IPS-NIHi11 (cell line): ENCODE measurements at places on chromosomes 11 and 22.

GRCh38 chr22:33921525-33922348 is 1.5 kb upstream of the LARGE1 start:
- peak; percentile 71 for DNase-seq

DNA sequence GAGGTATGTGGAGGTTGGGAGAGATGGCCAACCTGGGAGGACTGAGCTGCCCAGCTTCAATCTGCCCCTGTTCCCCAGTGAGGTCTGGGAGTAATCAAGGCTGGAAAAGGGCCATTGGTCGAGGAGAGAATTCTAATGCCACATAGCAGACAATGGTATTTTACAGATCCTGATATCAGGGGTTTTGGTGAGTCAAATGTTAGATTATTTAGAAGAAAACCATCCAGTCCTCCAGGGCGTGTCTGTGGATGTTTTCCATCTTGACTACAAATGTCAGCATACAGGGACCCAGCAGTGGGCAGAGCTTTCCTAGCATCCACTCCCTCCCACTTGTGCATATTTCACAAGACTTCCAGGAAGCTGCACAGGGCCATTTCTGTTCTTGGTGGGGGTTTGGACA is 107.9 kb downstream of the SCN3B start:
- DNase-seq: no peak

DNA sequence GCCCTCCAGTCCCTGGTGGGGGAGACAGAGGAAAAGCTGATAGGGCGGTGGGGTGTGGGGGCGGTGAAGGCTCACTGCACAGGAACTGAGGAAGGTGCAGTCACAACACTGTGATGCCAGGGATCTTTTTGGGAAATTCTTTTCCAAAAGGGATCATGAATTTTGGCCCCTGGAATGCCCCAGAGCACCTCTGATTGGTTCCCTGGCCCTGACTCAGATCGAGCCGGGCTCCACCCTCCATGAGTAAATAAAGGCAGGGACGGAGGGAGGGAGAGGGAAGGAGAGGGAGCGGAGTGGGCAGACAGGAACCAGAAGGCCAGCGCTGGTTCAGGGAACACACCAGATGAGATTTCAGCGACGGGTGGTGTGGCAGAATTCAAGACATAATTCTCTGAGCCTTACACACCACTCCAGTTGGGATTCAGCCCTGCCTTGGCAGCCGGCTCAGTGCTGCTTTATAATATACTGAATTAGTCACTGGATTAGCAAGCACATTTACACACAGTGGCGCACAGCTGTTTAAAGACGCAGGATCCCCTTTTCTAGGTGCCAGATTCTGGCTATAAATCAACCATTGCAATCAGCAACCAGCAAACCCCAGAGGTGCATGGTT is 80.3 kb downstream of the ETS1 start:
- DNase-seq: peak; percentile 52

DNA sequence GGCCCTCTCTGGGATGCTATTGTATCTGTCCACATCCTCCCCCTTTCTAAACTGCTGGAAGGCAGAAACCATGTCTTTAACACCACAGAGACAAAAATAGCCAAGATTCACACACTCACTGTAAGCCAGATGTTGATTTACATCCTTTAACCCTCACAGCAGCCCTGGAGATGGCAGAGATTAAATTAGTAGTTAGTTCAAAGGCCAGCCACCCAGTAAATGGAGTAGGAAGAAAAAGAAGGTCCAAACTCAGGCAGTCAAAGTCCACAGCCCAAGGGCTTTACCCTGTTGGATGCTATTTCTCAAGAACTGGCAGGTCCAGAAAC is 2.1 kb upstream of the ZNHIT2 start:
- no peak for DNase-seq

- DNase-seq: no peak
These were observed 276.2 kb downstream of the BLID start for GRCh38 chr11:121839781-121840180.

- no peak for DNase-seq
These were observed 51.8 kb downstream of the APIP start for GRCh38 chr11:34864424-34864823.

DNA sequence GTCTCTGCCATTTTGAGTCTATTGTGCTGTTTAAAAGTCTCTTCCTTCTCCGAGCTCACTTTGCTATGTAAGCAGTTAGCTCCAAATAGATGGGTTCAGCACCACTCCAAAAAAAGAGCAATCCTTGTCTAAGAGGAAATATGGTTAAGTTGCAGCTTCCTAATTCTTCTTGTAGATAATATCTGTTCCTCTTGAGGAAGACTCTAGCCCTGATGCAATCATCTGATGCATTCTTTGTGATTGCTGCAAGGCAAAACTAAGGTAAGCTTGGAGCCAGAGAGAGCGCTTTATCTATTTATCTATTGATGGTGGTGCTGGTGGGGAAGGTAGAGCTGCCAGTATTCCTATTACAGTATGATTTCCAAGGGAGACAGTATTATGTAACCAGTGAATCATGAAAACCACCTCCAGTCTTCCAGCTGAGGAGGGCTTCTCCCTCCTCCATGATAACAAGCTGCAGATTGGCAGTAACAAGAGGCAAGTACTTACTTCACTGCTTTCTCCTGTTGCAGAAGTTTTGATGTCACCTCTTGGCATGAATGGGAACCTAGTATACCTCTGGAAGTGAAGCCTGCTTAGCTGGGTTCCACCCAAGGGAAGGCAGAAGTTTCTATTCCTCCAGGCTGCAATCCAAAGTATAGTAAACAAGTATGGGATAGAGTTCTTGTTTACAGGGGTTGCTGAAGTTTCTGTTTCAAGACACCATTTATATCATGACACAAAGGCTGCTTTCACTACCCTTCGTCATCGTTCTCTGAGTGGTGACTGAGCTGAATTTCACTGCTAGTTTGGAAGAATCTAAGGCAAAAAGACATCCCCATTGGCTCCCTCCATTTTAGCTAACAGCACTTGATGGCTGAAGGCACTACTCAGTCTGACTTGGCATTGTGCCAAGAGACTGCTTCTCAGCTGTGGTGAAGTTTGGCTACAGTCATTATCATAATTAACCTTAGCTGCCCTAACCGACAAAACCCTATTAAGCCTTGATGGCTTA is 49.7 kb downstream of the FDX1 start:
- no peak for DNase-seq

DNA sequence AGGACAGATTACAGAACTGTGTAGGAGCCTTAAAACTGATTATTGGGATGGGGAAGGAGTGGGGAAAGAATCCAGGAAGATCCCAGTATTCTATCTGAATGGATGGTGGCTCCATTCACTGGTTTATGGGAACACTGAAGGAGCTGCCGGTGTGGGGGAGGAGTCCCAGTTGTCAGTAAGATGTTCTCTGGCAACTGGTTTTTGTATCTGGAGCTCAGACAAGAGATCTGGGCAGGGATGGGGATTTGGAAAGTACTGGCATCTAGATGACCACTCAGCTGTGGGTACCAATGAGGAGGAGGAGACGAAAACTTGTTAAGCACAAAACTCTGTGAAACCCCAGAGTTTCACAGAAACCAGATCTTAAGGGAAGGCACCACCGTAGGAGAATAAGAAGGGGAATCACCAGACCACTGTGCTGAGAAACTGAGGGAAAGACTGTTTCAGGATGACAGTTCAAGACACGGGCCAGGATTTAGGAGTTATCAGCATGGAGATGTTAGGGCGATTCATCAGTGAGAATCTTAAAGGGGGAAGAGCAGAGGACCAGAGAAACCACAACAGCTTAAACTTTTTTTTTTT is 28.1 kb downstream of the LDLRAD3 start:
- no peak for DNase-seq

DNA sequence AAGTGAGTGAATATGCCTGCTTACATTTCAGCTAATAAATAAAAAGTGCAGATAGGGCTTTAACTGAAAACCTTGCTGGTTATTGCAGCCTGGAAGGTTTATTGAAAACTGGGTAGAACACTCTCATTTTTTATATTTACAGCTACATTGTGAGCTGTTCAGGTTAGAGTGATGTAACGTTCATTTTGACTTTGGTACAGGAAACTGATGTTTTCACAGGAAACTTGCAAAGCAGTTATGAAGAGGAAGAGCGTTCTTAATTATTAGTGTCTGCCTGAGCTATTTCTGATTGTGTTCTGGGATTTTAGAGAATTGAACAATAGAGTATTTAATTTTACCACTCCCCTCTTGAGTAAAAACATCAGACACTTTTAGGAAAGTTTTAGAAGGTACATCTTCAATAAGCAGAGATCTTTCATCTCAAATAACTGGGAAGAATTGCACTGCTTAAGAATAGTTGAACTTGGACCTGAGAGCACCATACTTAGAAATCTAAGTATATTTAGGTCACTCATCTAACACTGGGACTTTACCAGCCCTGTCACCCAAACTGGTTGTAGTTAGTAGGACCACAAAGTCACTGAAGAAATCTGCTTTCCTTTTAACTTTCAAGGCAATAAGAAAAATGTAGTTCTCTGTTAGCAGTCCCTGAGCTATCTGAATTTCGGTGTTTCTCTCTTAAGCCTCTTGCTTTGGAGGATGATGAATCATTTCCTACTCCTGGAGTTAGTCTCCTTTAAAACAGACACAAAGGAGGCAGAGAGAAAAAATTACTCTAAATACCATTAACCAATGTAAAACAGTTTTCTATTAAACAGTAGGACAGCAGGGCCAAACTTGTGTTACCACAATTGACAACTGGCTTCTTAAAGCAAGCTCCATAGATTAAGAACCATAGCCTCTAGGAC is 128.6 kb upstream of the DDI1 start:
- DNase-seq: no peak

DNA sequence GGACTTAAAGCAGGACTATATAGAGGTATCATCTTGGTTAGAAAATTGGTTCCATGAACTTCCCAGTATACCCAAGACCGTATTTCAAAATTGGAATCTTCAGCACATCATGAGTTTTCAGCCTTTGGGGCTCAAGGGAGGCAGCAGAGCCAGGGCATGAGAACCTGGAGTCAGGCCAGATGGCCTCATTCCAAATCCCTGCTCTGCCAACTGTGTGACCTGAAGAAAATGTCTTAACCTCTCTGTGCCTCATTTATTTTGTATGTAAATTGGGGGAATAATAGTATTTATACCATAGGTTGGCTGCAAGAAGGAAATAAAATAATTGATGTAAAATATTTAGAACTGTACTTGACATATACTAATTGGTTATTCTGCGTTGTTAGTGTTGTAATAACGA is 987.6 kb downstream of the TBC1D22A start:
- DNase-seq: no peak

- no peak for DNase-seq
These were observed 53.2 kb upstream of the EHF start for GRCh38 chr11:34567733-34568132.

DNA sequence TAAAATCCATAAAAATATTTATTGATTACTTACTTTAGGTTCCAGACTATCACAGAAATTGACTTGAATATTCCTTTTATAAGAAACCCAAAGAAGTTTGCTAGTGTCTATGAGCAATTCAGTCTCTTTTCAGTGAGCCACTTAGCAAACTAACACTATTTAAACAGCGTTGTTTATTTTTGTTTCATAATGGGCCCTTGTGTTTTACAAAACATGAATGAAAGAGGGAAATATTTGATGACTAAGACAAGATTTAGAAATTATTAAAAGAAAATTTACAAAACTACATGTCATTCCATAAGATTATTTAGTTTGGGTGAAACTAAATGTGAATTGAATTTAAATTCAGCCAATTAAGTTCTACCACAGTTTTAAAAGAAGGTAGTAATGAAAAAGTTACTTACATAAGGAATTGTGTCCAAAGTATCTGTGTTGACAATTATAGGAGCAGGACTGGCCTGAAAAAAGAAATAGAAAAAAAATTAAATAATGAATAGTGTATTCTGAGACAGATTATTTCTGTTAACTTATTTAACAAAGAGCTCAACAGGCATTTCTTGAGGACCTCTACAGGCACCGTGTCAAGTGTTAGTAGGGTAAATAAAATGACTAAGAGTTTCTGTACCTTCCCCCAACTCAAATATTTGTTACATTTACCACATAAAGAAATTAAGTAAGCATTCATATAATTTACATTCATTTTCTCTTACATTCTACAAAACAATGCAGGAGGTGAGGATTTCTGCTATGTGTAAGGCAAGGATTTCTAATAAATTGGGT is 964.9 kb upstream of the CCDC90B start:
- DNase-seq: no peak

- DNase-seq: no peak
These were observed 7.7 kb downstream of the FZD4 start for GRCh38 chr11:86947541-86947940.

DNA sequence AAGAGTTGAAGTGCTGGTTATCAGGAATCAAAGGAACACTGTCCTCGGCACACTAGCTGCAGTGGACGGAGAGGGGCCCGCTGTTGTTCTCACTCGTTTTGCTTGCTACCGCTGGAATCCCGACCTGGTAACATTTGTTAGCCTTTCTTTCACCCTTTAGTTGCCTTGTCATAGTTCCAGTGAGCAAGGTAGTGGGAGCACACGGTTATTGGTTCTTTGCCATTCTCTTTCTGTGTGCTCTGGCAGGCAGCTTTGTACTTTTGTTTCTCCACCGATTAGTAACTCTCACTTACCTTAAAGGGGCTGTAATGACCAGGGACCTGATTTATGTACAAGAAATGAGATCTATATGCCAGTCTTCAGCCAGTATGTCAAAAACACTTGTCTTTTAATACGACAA is 1.8 kb downstream of the DEPDC7 start:
- DNase-seq: no peak

DNA sequence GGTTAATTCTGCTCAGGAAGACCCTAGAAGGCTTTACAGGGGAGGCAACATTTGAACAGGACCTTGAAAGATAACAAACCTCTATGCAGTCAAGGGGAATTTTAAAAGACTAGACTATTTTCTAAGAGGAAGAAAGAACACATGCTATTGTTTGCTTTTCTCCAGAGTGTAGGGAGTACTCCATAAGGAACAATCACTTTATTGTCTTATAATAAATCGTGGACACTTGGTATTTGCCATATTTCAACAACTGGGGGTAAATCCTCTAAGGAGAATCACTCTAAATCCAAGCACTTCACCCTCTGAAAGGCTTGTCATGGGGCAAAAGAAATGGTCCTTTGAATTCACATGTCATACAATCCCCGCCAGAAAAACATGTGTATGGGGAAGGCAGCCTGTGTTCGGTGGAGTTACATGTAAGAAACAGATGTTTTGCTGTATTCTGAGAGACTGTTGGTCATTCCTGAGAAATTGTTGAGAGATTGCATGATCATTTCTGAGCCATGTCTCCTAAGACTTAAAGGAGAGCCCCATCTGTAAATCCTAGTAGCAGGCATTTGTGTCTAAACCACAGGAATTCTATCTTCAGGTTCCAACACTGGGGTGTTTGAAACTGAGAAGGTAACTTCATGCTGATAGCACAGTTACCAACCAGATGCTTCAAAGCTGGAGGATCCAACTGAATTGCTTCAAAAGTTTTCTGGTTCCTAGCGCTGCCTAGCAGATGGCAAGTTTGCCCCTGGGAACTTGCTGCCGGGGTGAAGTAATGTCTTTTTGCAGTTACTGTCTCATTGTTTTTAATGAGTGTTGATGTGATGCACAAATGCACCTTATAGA is 66.8 kb downstream of the FZD4 start:
- no peak for DNase-seq

GRCh38 chr11:19281041-19281440 is 40.3 kb upstream of the E2F8 start:
- no peak for DNase-seq
